Upper lobe of left lung (tissue), 6 donors: ENCODE measurements at places on chromosomes 12 and 14. TPM values are rescaled to one million over a fixed set of nuclear protein-coding genes. Genes with fewer than 3 reads are reported as not detected.

- H3K27ac ChIP-seq, result no peak overlapping the region
- no peaks in the 10 kb centered on the region for H3K36me3 ChIP-seq
- DNase-seq, result no peak
- no peaks in the 10 kb centered on the region for H3K4me1 ChIP-seq
- H3K4me3 ChIP-seq, result no peak overlapping the region
Measured at GRCh38 chr14:28407031-28407825, 359.4 kb upstream of the FOXG1 start.

GRCh38 chr14:68797121-68797670, 4.3 kb upstream of the ZFP36L1 start:
- H3K4me1 ChIP-seq, result peaks cover 17% of the 10 kb centered on the region
- DNase-seq, result peak; percentile 20
- H3K36me3 ChIP-seq, result no peaks in the 10 kb centered on the region
- no peaks in the 10 kb centered on the region for H3K27me3 ChIP-seq

- no peak overlapping the region for H3K27ac ChIP-seq
- H3K4me1 ChIP-seq, result no peaks in the 10 kb centered on the region
- no peak for DNase-seq
- H3K36me3 ChIP-seq, result no peaks in the 10 kb centered on the region
- no peaks in the 10 kb centered on the region for H3K27me3 ChIP-seq
Measured at GRCh38 chr14:43165651-43166050, 1341.4 kb downstream of the FSCB start.

- no peak for DNase-seq
- no peaks in the 10 kb centered on the region for H3K36me3 ChIP-seq
- H3K27ac ChIP-seq, result no peak overlapping the region
- H3K4me1 ChIP-seq, result no peaks in the 10 kb centered on the region
- H3K4me3 ChIP-seq, result no peak overlapping the region
Measured at GRCh38 chr12:52580496-52580895, 6.9 kb upstream of the KRT74 start.

DNA sequence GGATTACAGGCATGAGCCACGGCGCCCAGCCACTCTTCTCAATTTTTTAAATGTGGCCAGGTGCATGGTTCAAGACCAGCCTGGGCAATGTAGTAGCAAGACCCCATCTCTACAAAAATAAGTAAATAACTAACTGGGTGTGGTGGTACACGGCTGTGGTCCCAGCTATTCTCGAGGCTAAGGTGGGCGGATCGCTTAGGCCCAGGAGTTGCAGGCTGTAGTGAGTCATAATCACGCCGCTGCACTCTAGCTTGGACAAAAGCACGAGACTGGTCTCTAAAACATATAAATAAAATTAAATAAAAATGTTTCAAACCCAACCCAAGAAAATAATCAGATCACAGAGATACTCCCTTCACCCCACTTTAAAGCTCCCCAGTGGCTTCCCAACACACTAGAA, 8.9 kb downstream of the KDM2B start:
- H3K4me3 ChIP-seq, result no peak overlapping the region
- no peak for DNase-seq
- no peaks in the 10 kb centered on the region for H3K27me3 ChIP-seq
- no peak overlapping the region for H3K27ac ChIP-seq
- H3K36me3 ChIP-seq, result no peaks in the 10 kb centered on the region

Gene KRT72
- total RNA-seq, result 0.37 TPM

Gene BCL11B
- total RNA-seq, result 2.1 TPM
